ENCODE measurements at places on chromosomes 13 and 19. TPM values are rescaled to one million over a fixed set of nuclear protein-coding genes. Genes with fewer than 3 reads are reported as not detected.

Gene ACER1
- not detected for total RNA-seq

Gene PIP5K1C
- 36.2 TPM for total RNA-seq

Gene ZNF382
- total RNA-seq = 8.2 TPM

Gene ARRDC5
- not detected for total RNA-seq

Gene CERS1
- total RNA-seq = 22.6 TPM

Gene C13orf42
- total RNA-seq = 7.0 TPM

Gene CXCL17
- not detected for total RNA-seq

Gene NDUFA11
- 260 TPM for total RNA-seq

Gene SIGLEC10
- total RNA-seq = 0.44 TPM

Gene SLC25A42
- 9.2 TPM for total RNA-seq

Gene FCAR
- total RNA-seq = 0.39 TPM

Gene ALOX5AP
- not detected for total RNA-seq

Gene DBP
- 12.0 TPM for total RNA-seq

Gene PRR19
- total RNA-seq = 3.7 TPM

Gene ZNF536
- total RNA-seq = 0.37 TPM

Gene TPTE2
- not detected for total RNA-seq

Gene HPN
- total RNA-seq = 34.6 TPM

Gene NPAS1
- 6.8 TPM for total RNA-seq

Gene TGDS
- 12.5 TPM for total RNA-seq

Gene SPPL2B
- total RNA-seq = 117 TPM

Gene CFD
- 1.7 TPM for total RNA-seq

Gene MTMR6
- total RNA-seq = 8.6 TPM

Gene SERPINE3
- total RNA-seq = 0.64 TPM

Gene GSK3A
- total RNA-seq = 49.8 TPM

Gene FUT6
- not detected for total RNA-seq

Gene EBI3
- 1.5 TPM for total RNA-seq

Gene RFPL4A
- not detected for total RNA-seq

Gene ZNF878
- 10.1 TPM for total RNA-seq

Data from WTC11 (cell line).